Glutamatergic neuron (in vitro differentiated cells): ENCODE measurements at places on chromosomes 2 and 18. TPM values are rescaled to one million over a fixed set of nuclear protein-coding genes. Genes with fewer than 3 reads are reported as not detected.

IL37 gene
- not detected for total RNA-seq

KDM3A gene
- total RNA-seq: 80.3 TPM

POMC gene
- 0.29 TPM for total RNA-seq

LRRTM1 gene
- total RNA-seq: 3.8 TPM

NMUR1 gene
- 0.32 TPM for total RNA-seq

FAM237A gene
- not detected for total RNA-seq

SP5 gene
- total RNA-seq: 1.8 TPM

DNA sequence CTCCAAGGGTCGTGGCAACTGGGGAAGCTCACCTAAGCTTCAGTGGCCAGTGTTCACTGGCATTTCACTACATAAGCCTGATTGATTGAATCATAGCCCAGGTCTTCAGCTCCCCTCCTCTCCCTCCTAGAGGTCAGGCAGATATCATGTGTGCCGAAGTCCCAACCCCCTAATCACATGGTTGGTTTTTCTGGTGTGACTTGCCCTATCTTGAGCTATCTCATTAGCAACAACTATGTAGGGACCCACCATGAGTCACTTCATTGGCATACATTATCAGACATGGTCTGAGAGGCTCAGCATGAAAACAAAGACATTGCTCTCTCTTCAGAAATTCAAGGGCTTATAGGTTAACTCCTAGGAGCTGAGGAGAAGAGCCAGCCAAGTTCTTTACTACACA lies 76.8 kb downstream of the LYPD1 start:
- H3K36me3 ChIP-seq: peaks cover 4% of the 10 kb centered on the region
- no peaks in the 10 kb centered on the region for H3K27me3 ChIP-seq
- H3K4me1 ChIP-seq: peaks cover 3% of the 10 kb centered on the region
- no peak for DNase-seq
- H3K27ac ChIP-seq: no peak overlapping the region

- H3K4me1 ChIP-seq: peaks cover 2% of the 10 kb centered on the region
- DNase-seq: no peak
- no peaks in the 10 kb centered on the region for H3K27me3 ChIP-seq
Observed at GRCh38 chr2:197893403-197894177, 89.2 kb downstream of the PLCL1 start.

DNA sequence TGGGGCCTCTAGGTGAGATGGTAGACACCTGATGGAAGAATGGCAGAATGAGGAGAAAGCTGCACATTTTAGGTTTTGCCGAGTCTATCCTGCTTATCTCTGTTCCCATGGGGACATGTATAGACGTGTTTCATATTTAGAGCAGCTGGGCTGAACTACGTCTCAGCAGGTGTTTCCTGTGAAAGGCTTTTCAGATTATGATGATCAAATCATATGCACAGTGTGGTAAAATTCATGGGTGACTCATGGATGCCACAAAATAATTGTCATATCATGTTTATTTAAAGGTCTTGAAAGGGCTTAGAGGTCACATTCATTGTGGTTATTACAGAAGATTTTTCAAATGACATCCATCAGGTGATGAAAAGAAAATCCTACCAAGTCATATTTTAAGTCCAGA lies 90.5 kb downstream of the ICOS start:
- no peaks in the 10 kb centered on the region for H3K4me1 ChIP-seq
- no peak for DNase-seq
- no peak overlapping the region for H3K27ac ChIP-seq
- no peaks in the 10 kb centered on the region for H3K27me3 ChIP-seq
- H3K4me3 ChIP-seq: no peak overlapping the region

- DNase-seq: no peak
- H3K27ac ChIP-seq: peak overlapping the region; percentile 92
Observed at GRCh38 chr2:222752746-222753145, 81.3 kb downstream of the MOGAT1 start.

DNA sequence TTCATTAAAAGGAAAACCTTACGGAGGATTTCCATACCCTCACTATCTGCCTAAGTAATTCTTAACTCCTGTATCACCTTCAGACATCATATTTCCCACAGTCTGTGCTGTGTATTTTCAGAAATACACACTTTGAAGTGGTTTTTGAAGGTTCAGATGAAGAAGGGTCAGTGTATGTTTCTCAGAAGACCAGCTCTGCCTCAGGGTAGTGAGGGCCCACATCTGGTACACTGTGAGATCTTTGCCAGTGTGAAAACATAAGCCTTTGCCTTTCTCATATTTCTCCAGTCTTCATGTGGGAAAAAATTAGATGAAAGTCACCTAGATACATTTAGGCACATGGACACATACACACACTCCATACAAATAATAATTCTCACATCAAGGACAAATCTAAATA lies 408.4 kb downstream of the RIT2 start:
- H3K4me3 ChIP-seq: no peak overlapping the region
- DNase-seq: no peak
- no peaks in the 10 kb centered on the region for H3K36me3 ChIP-seq
- no peaks in the 10 kb centered on the region for H3K27me3 ChIP-seq
- peak overlapping the region; percentile 69 for H3K27ac ChIP-seq
- peaks cover 10% of the 10 kb centered on the region for H3K4me1 ChIP-seq

DNA sequence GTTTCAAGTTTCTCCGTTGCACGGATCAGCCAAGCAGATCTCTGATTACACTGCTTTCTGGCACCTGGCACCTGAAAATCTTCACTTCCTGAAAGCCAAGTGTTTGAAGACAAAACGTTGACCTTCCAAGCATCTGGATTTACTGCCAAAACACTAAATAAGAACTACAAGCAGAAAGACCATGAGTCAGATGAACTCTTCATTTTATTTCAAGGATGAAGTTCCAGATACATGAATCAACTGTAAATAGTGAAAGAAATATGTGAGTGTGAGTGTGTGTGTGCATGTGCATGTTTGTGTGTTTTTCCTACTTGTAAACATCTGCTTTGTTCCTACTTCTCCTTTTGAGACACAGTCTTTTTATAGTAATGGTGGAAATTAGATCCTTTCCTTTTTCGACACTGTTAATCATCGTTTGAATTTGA lies 60.0 kb upstream of the DTNA start:
- DNase-seq: no peak
- H3K27ac ChIP-seq: no peak overlapping the region
- H3K27me3 ChIP-seq: no peaks in the 10 kb centered on the region
- H3K4me3 ChIP-seq: no peak overlapping the region
- no peaks in the 10 kb centered on the region for H3K4me1 ChIP-seq
- no peaks in the 10 kb centered on the region for H3K36me3 ChIP-seq

- peaks cover 2% of the 10 kb centered on the region for H3K27me3 ChIP-seq
- no peaks in the 10 kb centered on the region for H3K4me1 ChIP-seq
- no peak for DNase-seq
- no peak overlapping the region for H3K27ac ChIP-seq
Observed at GRCh38 chr2:179671043-179671981, 190.1 kb downstream of the ZNF385B start.

- peaks cover 17% of the 10 kb centered on the region for H3K36me3 ChIP-seq
- H3K4me1 ChIP-seq: peaks cover 16% of the 10 kb centered on the region
- no peak overlapping the region for H3K27ac ChIP-seq
- no peak for DNase-seq
- H3K27me3 ChIP-seq: peaks cover 8% of the 10 kb centered on the region
Observed at GRCh38 chr2:148486655-148487054, 157.9 kb upstream of the EPC2 start.

- H3K4me3 ChIP-seq: no peak overlapping the region
- no peaks in the 10 kb centered on the region for H3K36me3 ChIP-seq
- H3K4me1 ChIP-seq: no peaks in the 10 kb centered on the region
- no peaks in the 10 kb centered on the region for H3K27me3 ChIP-seq
Observed at GRCh38 chr18:46190667-46191066, 86.5 kb downstream of the HAUS1 start.

- H3K36me3 ChIP-seq: no peaks in the 10 kb centered on the region
- H3K4me1 ChIP-seq: no peaks in the 10 kb centered on the region
- no peak overlapping the region for H3K27ac ChIP-seq
Observed at GRCh38 chr18:5982332-5982731, 87.0 kb upstream of the TMEM200C start.

GRCh38 chr2:74429487-74430451 lies 8.2 kb downstream of the WDR54 start:
- no peak overlapping the region for H3K4me3 ChIP-seq
- H3K4me1 ChIP-seq: peaks cover 3% of the 10 kb centered on the region
- no peak for DNase-seq
- peaks cover 2% of the 10 kb centered on the region for H3K27me3 ChIP-seq

- peaks cover 6% of the 10 kb centered on the region for H3K36me3 ChIP-seq
- H3K4me3 ChIP-seq: no peak overlapping the region
- no peak overlapping the region for H3K27ac ChIP-seq
- H3K27me3 ChIP-seq: peaks cover 6% of the 10 kb centered on the region
- no peak for DNase-seq
Observed at GRCh38 chr2:46183426-46183825, 113.8 kb upstream of the EPAS1 start.

- H3K36me3 ChIP-seq: no peaks in the 10 kb centered on the region
- H3K27ac ChIP-seq: no peak overlapping the region
- no peak overlapping the region for H3K4me3 ChIP-seq
- no peaks in the 10 kb centered on the region for H3K4me1 ChIP-seq
Observed at GRCh38 chr2:167013227-167013626, 124.9 kb downstream of the XIRP2 start.

DNA sequence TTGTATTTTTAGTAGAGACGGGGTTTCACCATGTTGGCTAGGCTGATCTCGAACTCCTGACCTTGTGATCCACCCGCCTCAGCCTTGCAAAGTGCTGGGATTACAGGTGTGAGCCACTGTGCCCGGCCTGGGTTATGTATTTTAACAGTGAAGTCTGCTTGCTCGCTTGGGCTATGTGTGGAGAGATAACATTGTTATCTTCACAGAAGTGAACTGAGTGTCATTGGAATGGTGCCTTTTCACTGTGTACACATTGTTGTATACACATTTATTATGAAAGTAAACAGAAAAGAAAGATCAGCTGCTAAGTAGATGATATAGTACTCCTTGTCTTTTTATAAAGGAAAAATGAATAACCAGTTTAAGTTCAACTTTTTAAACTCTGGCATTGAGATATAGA lies 30.4 kb downstream of the RNF138 start:
- no peaks in the 10 kb centered on the region for H3K36me3 ChIP-seq
- H3K27ac ChIP-seq: no peak overlapping the region
- H3K4me1 ChIP-seq: no peaks in the 10 kb centered on the region
- DNase-seq: no peak
- no peaks in the 10 kb centered on the region for H3K27me3 ChIP-seq

- peak; percentile 32 for DNase-seq
- H3K36me3 ChIP-seq: no peaks in the 10 kb centered on the region
- no peak overlapping the region for H3K4me3 ChIP-seq
- H3K4me1 ChIP-seq: peaks cover 6% of the 10 kb centered on the region
- no peaks in the 10 kb centered on the region for H3K27me3 ChIP-seq
Observed at GRCh38 chr2:173631127-173631460, 276.4 kb downstream of the CDCA7 start.

DNA sequence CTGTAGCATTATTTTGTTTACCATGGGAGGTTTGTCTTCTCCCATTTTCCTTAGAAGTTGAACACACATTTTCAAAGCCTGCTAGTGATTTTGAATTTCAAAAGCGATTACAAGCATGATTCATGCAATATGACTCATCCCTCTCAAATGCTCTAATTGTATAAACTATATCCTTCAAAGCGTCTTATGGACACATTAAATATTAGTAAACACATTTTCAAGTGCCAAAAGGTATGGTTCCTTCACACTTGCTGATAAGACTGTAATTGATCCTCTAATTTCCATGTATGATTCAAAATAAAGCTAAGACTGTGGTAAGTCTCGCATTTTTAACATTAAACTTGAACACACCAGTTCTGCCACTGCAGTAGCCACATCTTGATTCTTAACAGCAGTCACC lies 512.9 kb downstream of the LRRTM4 start:
- peaks cover 2% of the 10 kb centered on the region for H3K4me1 ChIP-seq
- H3K36me3 ChIP-seq: no peaks in the 10 kb centered on the region
- no peak overlapping the region for H3K27ac ChIP-seq

DNA sequence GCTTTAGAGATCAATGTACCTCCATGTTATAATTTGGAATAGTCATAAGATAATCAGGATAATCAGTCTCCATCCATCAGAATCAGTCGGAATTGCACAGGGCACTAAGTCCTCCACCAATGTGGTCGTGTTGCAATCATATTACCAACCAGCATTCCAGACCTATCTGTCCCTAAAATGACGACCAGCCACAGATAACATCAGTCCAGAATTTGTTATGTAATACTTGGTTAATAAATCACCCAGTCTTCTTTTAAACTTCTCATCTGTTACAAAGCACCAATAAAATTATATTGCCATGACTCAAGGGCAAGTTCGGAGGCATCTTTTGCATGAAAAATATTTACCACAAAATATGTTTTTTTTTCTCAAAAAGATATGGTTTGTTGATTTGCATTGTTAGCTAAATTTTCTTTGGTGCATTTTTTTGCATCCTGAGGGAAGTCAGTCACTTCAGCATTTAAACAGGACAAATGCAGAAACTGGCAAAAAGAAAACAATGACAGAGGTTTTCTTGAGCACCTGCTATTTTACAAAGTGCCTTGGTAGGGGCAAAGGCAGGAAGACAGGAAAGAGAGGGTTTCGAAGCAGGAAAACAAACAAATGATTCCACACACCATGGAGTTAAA lies 29.3 kb downstream of the PIEZO2 start:
- no peak for DNase-seq
- no peak overlapping the region for H3K4me3 ChIP-seq
- no peaks in the 10 kb centered on the region for H3K36me3 ChIP-seq

- H3K4me1 ChIP-seq: peaks cover 21% of the 10 kb centered on the region
- no peak overlapping the region for H3K27ac ChIP-seq
- H3K27me3 ChIP-seq: peaks cover 2% of the 10 kb centered on the region
- H3K4me3 ChIP-seq: no peak overlapping the region
- DNase-seq: no peak
- no peaks in the 10 kb centered on the region for H3K36me3 ChIP-seq
Observed at GRCh38 chr2:7206111-7206810, 289.0 kb downstream of the RNF144A start.

- peaks cover 4% of the 10 kb centered on the region for H3K27me3 ChIP-seq
- DNase-seq: no peak
- no peaks in the 10 kb centered on the region for H3K36me3 ChIP-seq
- H3K4me3 ChIP-seq: no peak overlapping the region
Observed at GRCh38 chr2:200652158-200652557, 66.3 kb downstream of the AOX1 start.

- no peak overlapping the region for H3K4me3 ChIP-seq
- H3K4me1 ChIP-seq: peaks cover 6% of the 10 kb centered on the region
- H3K36me3 ChIP-seq: no peaks in the 10 kb centered on the region
- H3K27me3 ChIP-seq: no peaks in the 10 kb centered on the region
- DNase-seq: no peak
Observed at GRCh38 chr2:158099716-158100115, 2.0 kb upstream of the UPP2 start.

GRCh38 chr2:241519669-241520068 lies 11.3 kb upstream of the STK25 start:
- peak overlapping the region; percentile 33 for H3K27ac ChIP-seq
- H3K4me3 ChIP-seq: no peak overlapping the region
- H3K4me1 ChIP-seq: peaks cover 2% of the 10 kb centered on the region
- H3K36me3 ChIP-seq: peaks cover 6% of the 10 kb centered on the region
